Stimulated activated CD4-positive, alpha-beta T cell treated with anti-CD3 and anti-CD28 coated beads, Interleukin-15, amount 100 ng/mL, for 48 hours (primary cell): ENCODE measurements at places on chromosomes 5 and 9.
A peak's percentile ranks its signal among the peaks of the same experiment; 100 is the strongest.

GRCh38 chr9:112348257-112349007, 15.0 kb upstream of the PTBP3 start:
- DNase-seq: peak; percentile 71

DNA sequence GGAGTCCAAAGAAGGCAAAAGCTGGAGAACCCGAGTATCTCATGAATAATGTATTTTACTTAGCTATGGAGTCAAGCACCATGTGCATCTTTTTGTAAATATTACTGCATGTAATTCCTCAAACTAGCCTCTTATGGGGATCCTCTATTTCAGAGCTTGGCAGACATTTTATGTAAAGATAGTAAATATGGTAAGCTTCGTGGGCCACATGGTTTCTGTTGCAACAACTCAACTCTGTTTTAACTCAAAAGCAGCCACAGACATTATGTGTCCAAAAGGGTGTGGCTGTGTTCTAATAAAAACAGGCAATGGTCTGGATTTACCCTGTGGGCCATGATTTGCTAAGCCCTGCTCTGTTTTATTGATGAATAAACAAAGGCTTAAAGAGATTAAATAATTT, 17.3 kb downstream of the DAPK1 start:
- DNase-seq: no peak

DNA sequence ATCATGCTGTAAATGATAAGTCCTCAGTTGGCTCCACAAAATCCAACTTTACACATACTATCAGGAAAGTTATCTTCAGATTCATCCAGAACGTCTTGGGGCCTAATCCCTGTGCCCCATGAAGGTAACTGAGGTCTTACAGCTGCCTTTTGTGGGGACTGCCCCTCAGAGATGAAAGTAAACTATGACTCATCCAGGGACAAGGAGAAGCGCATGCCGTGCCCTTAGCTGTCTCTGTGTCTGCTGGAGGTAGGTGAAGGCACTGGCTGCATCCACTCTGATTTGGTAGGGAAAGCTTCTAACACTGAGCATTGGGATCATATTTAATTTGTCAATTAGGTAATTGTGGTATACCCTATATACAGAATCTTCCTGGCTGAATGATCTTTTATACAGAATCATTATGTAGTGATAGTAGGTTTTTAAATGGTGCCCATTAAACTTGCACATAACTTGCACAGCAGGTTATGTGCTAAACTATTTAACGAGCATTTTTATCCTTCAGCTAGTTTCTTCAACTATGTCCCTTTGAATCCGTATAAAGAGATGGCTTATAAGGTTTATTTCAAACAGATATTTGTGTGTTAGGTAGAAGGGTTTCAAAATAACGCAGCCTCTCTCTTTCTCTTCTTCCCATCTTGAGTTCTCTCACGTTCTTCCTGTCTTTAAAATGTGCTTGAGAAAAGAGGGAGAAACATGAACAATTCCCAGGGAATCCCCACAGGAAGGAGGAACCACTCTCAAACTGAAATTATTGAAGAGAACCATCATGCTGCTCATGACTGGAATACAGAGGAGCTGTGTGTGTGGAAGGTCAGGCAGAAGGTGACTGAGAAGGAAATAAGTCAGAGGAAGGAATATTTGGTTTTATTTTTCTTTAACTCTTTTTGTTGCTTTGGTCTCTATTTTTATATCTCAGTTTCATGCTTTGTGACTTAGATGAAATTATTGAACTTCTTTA, 250.9 kb downstream of the CD180 start:
- peak; percentile 7 for DNase-seq

GRCh38 chr5:132268769-132269551, 11.5 kb downstream of the PDLIM4 start:
- DNase-seq: no peak

DNA sequence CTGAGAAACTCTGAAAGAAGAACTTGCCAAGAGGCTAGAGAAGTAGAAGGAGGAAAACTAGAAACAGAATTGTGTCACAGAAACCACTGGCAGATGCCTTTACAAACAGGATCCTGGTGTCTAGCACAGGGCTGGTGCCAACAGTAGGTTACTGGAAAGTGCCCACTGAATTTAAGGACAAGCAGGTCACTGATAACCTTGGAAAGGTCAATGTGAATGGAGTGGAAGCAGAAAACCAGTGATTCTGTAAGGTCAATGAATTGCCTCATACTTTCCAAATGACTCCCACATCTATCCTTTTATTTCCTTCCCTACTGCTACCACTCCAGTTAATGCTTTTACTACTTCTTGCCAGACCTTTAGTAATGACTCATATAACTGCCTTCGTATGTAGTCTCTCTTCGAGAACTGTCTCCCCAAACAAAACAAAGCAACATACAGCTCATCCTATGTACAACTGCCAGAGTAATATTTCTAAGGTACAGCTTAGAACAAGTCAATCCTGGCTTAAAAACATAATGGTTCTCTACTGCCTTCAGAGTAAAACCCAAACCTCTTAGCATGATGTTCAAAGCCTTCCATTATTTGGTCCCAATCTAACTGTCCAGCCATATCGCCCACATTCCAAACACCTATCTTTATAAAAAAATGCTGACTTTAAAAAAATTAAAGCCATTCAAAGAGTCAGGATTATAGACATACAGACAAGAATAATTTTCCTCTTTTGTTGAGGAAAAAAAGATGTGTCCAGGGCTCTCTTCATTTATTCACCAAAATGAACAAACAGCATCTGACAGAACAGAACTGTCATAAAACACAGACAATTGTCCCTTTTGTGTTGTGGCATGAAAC, 52.5 kb downstream of the NR3C1 start:
- DNase-seq: no peak

DNA sequence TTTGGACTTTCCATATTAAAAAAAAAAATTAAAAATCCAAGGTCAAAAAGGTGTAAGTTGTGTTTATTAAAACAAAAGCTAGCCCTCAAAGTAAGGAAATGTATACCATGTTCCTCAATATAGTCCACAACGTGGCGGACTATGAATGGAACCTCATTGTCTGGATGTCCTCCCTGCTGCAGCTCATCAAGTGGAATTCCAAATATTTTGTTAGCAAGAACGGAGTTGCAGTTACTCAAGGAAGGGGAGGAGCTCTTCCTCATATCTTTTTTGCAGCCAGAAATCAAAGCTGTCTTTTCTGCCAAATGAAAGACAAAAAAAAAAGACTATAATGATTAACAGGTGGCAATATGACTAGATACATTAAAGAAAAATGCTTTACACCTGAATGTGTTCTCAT, 14.0 kb downstream of the FAM13B start:
- DNase-seq: no peak

GRCh38 chr5:123482258-123482657, 29.7 kb upstream of the CSNK1G3 start:
- DNase-seq: no peak

- no peak for DNase-seq
Measured at GRCh38 chr5:118592229-118593002, 395.9 kb downstream of the DTWD2 start.

GRCh38 chr5:135228222-135228621, 170.8 kb downstream of the MACROH2A1 start:
- DNase-seq: no peak

- DNase-seq: no peak
Measured at GRCh38 chr5:158514319-158514985, 585.3 kb downstream of the EBF1 start.

GRCh38 chr5:133801955-133802751, 166.3 kb downstream of the C5orf15 start:
- DNase-seq: no peak

DNA sequence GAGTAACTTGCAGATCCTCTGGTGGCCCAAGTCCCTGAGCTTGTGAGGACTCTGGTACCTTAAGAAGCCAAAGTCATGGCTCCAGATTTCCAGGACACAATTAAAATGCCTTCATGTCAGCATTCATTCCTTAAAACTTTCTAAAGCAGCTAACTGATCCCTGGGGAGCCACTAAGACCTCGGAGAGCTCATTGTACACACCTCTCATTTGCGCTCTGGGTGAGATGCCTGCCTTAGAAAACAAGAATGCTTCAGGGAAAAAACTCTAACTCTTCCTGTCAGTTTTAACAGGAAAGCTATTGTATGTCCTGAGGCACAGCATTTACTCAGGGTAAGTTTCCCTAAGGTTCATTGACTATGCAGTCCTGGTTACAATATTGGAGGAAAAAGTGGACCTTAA, 285.0 kb downstream of the EFNA5 start:
- DNase-seq: no peak
